ENCODE measurements at places on chromosomes 7 and 10. TPM values are rescaled to one million over a fixed set of nuclear protein-coding genes. Genes with fewer than 3 reads are reported as not detected.

The PPRC1 gene
- total RNA-seq = 27.4 TPM

The POU6F2 gene
- total RNA-seq = 0.08 TPM

The PTN gene
- total RNA-seq = 28.6 TPM

The MYOZ1 gene
- 0.44 TPM for total RNA-seq

The FAM25A gene
- total RNA-seq = 29.4 TPM

The MEOX2 gene
- 0.60 TPM for total RNA-seq

The ARMC10 gene
- 32.4 TPM for total RNA-seq

The IFIT3 gene
- 3.8 TPM for total RNA-seq

The ZNF804B gene
- total RNA-seq = not detected

The CUL2 gene
- 21.2 TPM for total RNA-seq

The UCN3 gene
- total RNA-seq = not detected

The ETV1 gene
- total RNA-seq = 3.3 TPM

The BAIAP2L1 gene
- 30.6 TPM for total RNA-seq

The STOX1 gene
- 0.28 TPM for total RNA-seq

The RBP3 gene
- not detected for total RNA-seq

The KCP gene
- 1.8 TPM for total RNA-seq

The AGR3 gene
- not detected for total RNA-seq

The GOLGA7B gene
- total RNA-seq = 1.4 TPM

The EPO gene
- total RNA-seq = not detected

The ATOH7 gene
- total RNA-seq = not detected

The GNAI1 gene
- total RNA-seq = 31.5 TPM

The PCLO gene
- 4.4 TPM for total RNA-seq

The ADIRF gene
- 46.1 TPM for total RNA-seq

The PON1 gene
- total RNA-seq = not detected

The ATG9B gene
- total RNA-seq = 16.7 TPM

The ZC3HAV1L gene
- total RNA-seq = 6.3 TPM

The STRIP2 gene
- 3.4 TPM for total RNA-seq

The TRIM50 gene
- total RNA-seq = not detected

The MOGAT3 gene
- not detected for total RNA-seq

The TMEM130 gene
- total RNA-seq = not detected
